ENCODE measurements at places on chromosomes 13 and 19.

- no peak for DNase-seq
These were observed 85.7 kb downstream of the FOXO1 start for GRCh38 chr13:40580566-40581276.

GRCh38 chr19:46068345-46069258 is 27.8 kb upstream of the IGFL4 start:
- DNase-seq: peak; percentile 21

- no peak for DNase-seq
These were observed 8.8 kb upstream of the GPC6 start for GRCh38 chr13:93217721-93218261.

GRCh38 chr13:41639955-41640780 is 182.8 kb downstream of the RGCC start:
- DNase-seq: no peak

- no peak for DNase-seq
These were observed 124.1 kb upstream of the UQCRFS1 start for GRCh38 chr19:29337029-29337428.

GRCh38 chr19:55165952-55166529 is 372 bp downstream of the DNAAF3 start:
- peak; percentile 94 for DNase-seq

DNA sequence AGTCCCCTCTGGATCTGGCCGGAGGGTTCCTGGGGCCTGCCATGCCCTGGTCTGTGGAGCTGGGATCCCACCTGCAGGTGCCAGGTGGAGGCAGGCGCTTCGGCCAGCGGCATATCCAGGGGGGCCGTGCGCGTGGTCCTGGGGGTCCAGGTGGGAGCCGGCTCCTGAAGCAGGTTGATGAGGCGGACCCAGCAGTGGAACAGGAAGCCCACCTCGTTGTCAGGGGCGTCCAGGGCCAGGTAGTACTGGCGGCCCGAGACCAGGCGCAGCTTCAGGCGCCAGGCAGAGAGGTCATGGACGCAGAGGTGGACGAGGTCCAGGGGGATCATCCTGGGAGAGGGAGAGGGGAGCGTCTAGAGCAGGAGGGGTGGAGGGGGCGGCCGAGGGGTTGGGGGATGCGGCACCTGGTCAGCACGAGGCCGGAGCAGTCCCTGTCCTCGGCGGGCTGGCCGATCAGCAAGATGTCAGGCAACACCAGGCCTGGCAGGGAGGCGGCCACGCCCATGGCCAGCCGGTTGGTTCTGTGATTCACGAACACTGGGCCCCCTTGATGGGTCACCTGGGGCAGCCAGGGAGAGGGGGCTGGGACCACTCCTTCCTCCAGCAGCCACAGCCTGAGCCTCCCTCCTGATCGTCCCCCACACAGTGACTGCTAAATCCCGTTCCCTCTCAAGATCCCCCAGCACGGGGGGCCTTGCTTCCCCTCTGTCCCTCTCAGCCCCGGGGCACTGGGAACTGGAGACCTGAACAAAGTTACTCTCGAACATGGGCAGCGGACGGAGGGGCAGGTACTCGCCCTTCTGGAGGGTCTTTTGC is 678 bp downstream of the GARIN5B start:
- no peak for DNase-seq

DNA sequence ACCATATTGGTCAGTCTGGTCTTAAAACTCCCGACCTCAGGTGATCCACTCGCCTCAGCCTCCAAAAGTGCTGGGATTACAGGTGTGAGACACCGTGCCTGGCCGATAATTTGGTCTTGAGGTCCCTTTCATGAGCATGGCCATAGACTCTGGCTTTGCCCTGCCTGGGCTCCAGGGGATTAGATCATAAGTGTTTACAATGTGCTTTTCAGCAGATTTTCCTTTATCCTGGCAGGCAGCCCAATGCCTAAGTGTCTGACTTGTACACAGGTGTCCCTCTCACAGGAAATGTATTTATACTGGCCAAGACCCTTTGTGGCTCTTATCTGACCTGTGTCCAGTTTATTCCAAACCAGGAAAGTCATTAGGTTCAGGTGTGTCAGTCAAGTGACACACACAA is 15.9 kb downstream of the BCAM start:
- DNase-seq: no peak

- no peak for DNase-seq
These were observed 70.6 kb downstream of the HSPH1 start for GRCh38 chr13:31090961-31091624.

GRCh38 chr13:29196409-29197074 is 376.4 kb downstream of the MTUS2 start:
- no peak for DNase-seq

- no peak for DNase-seq
These were observed 9.7 kb upstream of the GPR18 start for GRCh38 chr13:99267927-99268326.

GRCh38 chr19:46014941-46015686 is 7.7 kb downstream of the PGLYRP1 start:
- DNase-seq: no peak

GRCh38 chr13:41418027-41418426 is 39.3 kb upstream of the RGCC start:
- DNase-seq: no peak
